NCI-H460 (cell line): ENCODE measurements at places on chromosomes 7 and 10.

DNA sequence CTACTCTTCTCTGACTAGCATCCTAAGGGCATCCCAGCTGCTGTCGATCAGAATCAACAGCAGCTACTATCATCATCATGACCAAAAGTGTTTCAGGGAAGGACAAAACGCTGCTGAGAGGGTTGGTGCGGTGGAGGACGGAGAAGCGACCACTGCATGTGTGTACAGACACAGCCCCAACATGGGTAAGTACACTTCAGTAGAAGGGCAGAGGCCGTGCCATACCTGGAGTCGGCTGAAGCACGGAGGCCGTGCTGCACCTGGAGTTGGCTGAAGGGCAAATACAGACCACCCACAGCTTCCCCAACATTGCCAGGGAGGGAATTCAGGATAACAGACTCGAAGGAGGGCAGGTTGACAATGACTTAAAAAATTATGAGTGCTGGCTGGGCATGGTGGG is 67.8 kb upstream of the CYTH3 start:
- DNase-seq = no peak

- no peak for DNase-seq
These were observed 8.7 kb downstream of the ACTR1A start for GRCh38 chr10:102493771-102494170.

GRCh38 chr7:137563981-137564380 is 220.4 kb upstream of the PTN start:
- DNase-seq = no peak

DNA sequence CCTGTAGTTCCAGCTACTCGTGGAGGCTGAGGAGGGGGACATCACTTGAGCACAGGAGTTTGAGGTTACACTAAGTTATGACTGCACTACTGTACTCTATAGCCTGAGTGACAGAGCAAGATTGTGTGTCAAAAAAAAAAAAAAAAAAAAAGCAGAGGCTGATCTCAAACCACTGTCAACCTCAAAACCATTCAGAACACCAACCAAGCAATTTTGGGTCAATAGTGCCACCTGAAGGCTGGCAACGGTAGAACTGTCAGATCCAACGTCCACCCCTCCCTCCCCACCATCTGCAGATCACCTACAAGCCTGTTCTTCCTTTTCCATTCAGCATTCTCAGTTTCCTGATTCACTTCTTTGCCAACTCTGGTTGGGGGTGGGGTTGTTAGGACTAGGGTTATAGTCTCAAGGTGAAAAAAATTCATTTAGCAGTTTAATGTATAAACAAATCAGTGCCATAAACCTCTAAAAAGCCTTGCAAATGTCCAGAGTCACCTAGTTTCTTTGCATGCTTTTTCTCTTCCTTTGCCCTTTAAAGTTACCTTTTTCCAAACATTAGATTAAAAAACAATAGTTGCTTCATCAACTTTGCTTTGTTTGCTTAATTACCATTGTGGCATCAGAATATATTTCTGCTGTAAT is 2.6 kb downstream of the MRPS33 start:
- DNase-seq = peak; percentile 77

DNA sequence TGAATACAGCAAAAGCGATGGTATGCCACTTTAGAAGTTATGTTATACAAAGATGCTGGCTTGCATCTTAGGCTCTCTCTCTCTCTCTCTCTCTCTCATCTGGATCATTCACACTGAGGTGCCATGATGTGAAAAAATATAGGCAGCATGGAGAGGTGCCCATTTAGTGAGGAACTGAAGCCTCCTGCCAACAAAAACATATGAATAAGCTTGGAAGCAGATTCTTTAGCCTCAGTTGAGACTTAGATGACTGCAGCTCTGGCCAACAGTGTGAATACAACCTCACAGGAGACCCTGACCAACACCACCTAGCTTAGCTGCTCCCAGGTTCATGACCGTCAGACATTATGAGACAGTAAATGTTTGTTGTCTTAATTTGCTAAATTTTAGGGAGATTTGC is 560.1 kb upstream of the LRRTM3 start:
- DNase-seq = no peak

DNA sequence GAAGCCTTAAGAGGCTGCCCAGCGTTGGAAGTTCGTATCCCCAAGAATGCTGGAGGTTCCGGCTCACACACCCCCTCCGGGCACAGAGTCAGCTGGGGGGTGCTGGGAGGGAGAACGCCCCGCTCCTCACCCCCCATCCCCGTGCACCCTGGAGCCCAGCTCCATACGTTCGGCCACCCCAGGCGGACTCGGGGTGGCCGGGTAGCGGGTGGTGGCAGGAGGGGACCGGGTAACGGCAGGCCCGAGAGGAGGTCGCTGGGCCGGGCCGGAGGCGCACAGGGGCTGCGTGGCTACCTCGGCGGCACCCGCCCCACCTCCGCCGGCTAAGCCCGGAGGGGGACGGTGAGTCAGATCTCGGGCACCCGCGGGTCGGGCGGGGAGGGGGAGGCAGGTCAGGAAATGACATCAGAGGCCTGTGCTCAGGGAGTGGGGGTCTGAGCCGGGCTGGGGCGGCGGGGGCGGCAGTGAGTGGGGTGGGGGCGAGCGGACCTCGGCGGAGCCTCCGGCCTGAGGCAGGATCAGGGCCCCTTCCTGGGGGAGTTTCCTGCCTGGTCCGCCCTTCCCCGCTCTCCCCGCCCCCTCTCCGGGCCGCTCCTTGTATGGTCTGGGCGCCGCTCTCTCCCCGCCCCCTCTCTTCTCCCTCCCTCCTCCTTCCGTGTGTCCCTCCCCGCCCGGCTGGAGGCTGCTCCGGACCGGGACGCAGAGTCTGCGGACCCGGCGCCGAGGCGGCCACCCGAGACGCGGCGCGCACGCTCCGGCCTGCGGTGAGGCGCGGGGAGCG is at the start of gene ZYX:
Gene ZYX, plus strand, starts transcription at position 700 of the 781 bp plus-strand sequence. CDS start 227 bp downstream, outside the sequence.
- peak; percentile 89 for DNase-seq

- DNase-seq = no peak
These were observed 40.5 kb downstream of the C10orf120 start for GRCh38 chr10:122659126-122659525.

GRCh38 chr7:111262293-111263116 is 171.6 kb downstream of the LRRN3 start:
- no peak for DNase-seq

- no peak for DNase-seq
These were observed 8.1 kb downstream of the TRPV5 start for GRCh38 chr7:142925413-142925812.

GRCh38 chr7:80918399-80918798 is 452 bp downstream of the SEMA3C start:
- peak; percentile 13 for DNase-seq

GRCh38 chr10:58574058-58574457 is 61.4 kb downstream of the BICC1 start:
- no peak for DNase-seq
